Hair follicular keratinocyte (primary cell): ENCODE measurements at places on chromosomes 7 and 10. TPM values are rescaled to one million over a fixed set of nuclear protein-coding genes. Genes with fewer than 3 reads are reported as not detected.

Gene SVIL
- 7.8 and 13.4 TPM in 2 replicates for total RNA-seq

Gene GIMAP2
- 0.08 and 0.94 TPM in 2 replicates for total RNA-seq

Gene VPS37D
- total RNA-seq, result 2.3 and 2.9 TPM in 2 replicates

Gene GPR146
- total RNA-seq, result not detected in 2 replicates

Gene COL28A1
- not detected in 2 replicates for total RNA-seq

Gene ADCYAP1R1
- not detected in 2 replicates for total RNA-seq

Gene AMPH
- total RNA-seq, result 0.04 TPM in 1 of 2 replicates, not detected in the other

Gene TMEM236
- 0.04 and 0.08 TPM in 2 replicates for total RNA-seq

Gene RET
- total RNA-seq, result 0.11 and 2.5 TPM in 2 replicates

Gene C10orf53
- total RNA-seq, result not detected in 2 replicates

Gene HNRNPF
- total RNA-seq, result 217 and 296 TPM in 2 replicates

Gene SPDYE9
- total RNA-seq, result not detected in 2 replicates

Gene CFAP43
- total RNA-seq, result 0.11 and 0.23 TPM in 2 replicates

Gene TMEM176A
- 0.23 TPM in 1 of 2 replicates, not detected in the other for total RNA-seq

Gene ITIH5
- not detected in 2 replicates for total RNA-seq

Gene UMAD1
- 5.8 and 8.3 TPM in 2 replicates for total RNA-seq

Gene CTBP2
- 81.9 and 97.1 TPM in 2 replicates for total RNA-seq

Gene CAMK2B
- 0.04 and 0.47 TPM in 2 replicates for total RNA-seq

Gene PAX4
- total RNA-seq, result not detected in 2 replicates
